ENCODE measurements at places on chromosomes 7 and 10. TPM values are rescaled to one million over a fixed set of nuclear protein-coding genes. Genes with fewer than 3 reads are reported as not detected.

Gene PNLIP
- not detected for total RNA-seq

Gene UTF1
- total RNA-seq: not detected

Gene NFE2L3
- 7.8 TPM for total RNA-seq

Gene UNCX
- not detected for total RNA-seq

Gene PIK3CG
- total RNA-seq: 81.3 TPM

Gene CCNY
- total RNA-seq: 68.6 TPM

Gene HECW1
- under 0.01 TPM for total RNA-seq

Gene EGFR
- total RNA-seq: 0.10 TPM

Gene ANAPC16
- total RNA-seq: 92.6 TPM

Gene AOAH
- 128 TPM for total RNA-seq

Gene AS3MT
- total RNA-seq: 1.7 TPM

Gene LIMK1
- total RNA-seq: 15.2 TPM

Gene DHTKD1
- 16.3 TPM for total RNA-seq

Gene ABCC2
- 2.2 TPM for total RNA-seq

Gene MAGI2
- total RNA-seq: 0.42 TPM

Gene FAM241B
- total RNA-seq: not detected

Gene RET
- total RNA-seq: 0.63 TPM

Gene GIMAP8
- total RNA-seq: 4.2 TPM

Gene TAS2R41
- total RNA-seq: 2.0 TPM

Gene ZCCHC24
- total RNA-seq: 4.0 TPM

Gene SFTPD
- not detected for total RNA-seq

Gene COL13A1
- 0.52 TPM for total RNA-seq

Gene SH2B2
- 9.2 TPM for total RNA-seq

Gene TRPV5
- not detected for total RNA-seq

Gene GALNT17
- total RNA-seq: not detected

Gene NME8
- total RNA-seq: 1.7 TPM

Gene VAX1
- not detected for total RNA-seq

Gene IDE
- 9.9 TPM for total RNA-seq

Gene ACTL6B
- total RNA-seq: not detected

Gene OR2A5
- under 0.01 TPM for total RNA-seq

Gene NPY
- not detected for total RNA-seq

Gene FAM24A
- total RNA-seq: not detected

Gene ZNF783
- 8.5 TPM for total RNA-seq

Gene ASAH2
- 0.21 TPM for total RNA-seq

Gene ITIH5
- total RNA-seq: 0.10 TPM

Gene IDI2
- not detected for total RNA-seq

Gene RRP12
- 37.8 TPM for total RNA-seq

Gene MYO1G
- 180 TPM for total RNA-seq

Gene BAIAP2L1
- total RNA-seq: 0.31 TPM

All from mononuclear cell (primary cell).